ENCODE measurements at places on chromosomes 11 and 22.

DNA sequence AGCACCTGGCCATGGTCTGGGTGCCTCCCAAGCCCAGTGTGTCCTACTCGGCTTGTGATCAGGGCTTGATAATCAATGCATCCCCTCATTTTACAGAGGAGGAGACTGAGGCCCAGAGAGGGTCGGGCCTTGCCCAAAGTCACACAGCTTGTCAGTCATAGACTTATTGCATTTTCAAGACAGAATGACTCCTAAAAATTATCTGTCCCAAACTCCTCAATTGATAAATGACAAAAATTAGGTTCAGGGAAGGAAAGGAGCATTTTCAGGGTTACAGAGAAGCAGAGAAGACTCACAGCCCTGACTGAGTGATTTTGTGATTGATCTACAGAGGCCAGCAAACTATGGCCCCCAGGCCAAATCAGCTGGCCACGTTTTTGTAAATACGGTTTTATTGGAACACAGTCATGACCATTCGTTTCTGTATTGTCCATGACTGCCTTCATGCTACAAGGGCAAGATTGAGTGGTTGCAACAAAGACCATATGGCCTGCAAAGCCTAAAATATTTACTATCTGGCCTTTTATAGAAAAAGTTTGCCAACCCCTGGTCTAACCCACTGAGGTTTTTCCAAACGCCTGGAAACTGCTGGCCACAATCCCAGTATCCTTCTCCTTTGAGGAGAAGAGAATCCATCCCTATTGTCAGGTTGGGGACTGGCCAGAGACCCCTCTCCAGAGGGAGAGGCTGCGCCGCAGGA, 35.1 kb upstream of the NAV2 start:
- DNase-seq: no peak

DNA sequence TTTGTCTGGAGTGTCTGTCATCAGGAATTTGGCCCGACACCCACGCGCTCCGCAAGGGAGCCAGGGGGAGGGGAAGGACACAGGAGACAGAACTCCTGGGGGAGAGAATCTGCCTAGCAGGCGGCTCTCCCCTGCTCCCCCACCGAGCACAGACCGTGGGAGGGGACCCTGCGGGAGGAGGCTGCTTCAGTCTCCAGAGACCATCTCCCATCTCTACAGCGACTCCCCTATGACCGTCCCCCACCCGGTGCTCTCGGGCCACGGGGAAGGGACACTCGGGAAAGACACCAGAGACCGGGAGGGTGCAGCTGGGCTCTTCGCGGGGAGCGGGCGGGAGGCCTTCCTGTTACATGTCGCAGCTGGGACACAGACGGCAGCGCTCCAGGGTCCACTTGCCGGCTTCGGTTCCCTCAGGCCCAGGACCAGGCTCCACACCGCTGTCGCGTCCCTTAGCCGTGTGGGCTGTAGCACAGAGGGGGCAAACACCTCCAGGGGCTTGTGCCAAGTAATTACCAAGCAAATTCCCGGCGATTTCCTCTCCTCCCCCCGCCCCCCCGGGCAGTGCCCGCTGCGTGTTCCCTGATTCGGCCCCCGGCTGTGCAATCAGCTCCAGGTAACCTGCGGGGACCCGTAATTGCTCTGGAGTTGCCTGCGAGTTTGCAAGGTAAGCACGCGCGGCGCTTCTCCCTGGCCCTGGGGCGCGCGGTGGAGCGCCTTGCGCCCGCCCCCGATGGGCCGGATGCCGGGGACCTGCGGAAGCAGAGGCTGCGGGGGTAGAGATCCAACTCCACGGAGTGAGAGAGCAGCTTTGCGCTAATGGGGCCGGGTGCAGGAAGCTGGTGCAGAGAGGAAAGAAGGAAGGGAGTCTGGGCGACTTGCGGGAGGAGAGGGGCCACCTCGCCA, 155.1 kb upstream of the CADM1 start:
- DNase-seq: peak; percentile 69

- no peak for DNase-seq
These were observed 26.9 kb upstream of the TXNRD2 start for GRCh38 chr22:19968450-19968891.

DNA sequence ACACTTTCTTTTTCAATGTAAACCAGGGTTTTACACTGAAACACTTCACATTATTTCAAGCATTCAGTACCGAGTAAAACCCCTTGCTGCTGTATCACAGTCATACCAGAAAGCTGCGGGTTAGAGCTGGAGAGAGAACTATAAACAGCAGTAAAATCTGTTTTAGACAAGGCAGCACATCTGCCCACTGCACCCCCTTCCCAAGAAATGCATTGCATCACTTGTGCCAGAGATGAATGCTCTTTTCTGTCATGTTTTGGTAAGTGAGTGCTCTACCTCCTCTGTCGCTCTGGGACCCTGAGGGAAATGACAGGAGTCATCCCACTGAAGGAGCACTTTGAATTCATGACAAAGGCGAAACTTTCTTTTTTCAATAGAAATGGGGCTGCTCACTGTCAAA, 107.2 kb downstream of the MAML2 start:
- DNase-seq: no peak

DNA sequence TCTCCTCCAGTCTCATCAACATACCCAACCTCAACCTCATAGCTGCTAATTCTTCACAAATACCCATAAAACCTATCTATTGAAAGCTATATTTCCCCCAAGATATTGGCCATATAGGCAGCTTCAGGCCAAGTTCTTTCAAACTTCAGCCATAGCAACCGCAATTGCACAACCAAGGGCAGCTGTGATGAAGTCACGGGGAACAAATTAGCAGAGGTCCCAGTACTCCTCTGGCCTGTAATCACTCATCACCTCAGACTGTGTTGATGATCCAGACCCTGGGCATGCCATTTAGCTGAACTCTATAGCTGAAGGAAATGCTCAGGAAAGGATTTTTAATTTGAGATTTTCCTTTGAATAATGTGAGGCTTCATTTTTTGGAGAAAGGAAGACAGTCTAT, 84.1 kb downstream of the SLC1A2 start:
- DNase-seq: no peak

DNA sequence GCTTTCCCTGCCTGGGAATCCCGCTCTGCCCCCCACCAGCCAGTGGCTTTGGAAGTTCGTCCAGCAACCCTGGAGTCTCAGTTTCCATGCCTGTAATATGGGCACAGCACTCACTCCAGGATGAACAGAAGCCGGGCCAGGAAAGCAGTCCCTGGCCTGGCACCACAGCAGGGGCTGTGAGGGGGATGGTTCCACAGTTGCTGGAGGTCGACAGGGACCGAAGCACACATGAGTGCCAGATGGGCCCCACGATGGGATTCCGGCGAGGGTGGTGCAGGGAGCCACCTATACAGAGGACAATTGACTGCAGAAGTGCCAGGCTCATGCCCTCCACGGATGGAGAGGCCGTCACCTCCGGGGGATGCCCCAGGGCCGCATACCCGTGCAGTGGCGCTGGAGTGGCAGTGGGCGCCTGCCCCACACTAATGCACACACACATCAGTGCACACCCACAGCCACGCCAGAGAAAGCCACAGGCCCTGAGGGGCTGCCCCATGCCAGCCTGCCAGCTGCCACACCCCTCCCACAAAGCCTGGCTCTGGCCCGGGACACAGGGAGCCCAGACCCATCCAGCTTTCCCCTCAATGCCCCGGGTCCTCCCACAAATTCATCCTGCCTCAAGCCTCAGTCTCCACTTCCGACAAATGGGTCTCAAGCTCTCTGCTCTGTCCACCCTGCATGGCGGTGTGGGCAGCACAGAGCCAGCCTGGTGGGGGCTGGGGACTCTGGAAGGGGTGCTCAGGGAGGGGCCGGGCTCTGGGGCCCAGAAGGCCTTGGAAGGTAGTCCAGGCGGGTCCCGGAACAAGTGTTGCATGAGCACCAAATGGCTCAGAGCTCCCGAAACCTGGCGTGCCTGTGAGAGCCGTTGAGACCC, 9.7 kb downstream of the ASCL2 start:
- DNase-seq: no peak

DNA sequence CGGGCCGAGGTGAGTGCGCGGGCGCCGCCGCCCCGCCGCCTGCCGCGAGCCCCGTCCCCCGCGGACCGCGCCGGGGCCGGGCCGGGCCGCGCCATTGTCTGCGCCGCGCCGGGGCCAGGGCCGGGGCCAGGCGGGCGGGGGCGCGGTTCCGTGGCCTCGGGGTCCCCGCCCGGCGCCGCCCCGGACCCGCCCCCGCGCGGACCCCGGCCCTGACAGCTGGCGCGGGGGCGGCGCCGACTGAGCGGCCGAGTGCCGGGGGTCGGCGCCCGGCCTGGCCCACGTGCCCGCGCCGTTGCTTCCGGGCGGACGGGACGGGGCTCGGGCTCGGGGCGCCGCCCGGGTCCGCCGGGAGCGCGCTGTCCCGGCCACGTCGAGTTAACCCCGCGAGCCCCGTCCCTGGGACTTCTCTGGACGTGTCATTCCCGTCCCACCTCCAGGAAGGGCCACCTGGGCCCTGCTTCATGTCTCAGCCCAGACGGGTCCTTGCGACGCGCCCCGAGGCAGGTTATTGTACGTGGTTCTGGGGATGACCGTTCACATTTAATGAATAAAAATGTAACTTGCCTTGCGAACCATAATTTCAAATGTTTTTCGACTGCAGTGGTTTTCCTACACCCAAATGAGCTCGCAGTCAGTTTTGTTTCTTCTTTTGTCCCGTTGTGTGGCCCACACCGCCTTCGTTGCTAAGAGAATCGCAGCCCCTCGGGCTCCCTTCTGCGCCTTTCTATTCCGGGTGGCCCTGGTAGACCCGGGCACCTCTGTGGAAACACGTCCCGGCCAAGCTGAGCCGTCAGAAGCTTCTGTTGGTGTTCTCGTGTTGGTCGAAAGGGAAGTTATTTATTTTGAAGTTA, 562 bp downstream of the ZBED4 start:
- DNase-seq: peak; percentile 12

DNA sequence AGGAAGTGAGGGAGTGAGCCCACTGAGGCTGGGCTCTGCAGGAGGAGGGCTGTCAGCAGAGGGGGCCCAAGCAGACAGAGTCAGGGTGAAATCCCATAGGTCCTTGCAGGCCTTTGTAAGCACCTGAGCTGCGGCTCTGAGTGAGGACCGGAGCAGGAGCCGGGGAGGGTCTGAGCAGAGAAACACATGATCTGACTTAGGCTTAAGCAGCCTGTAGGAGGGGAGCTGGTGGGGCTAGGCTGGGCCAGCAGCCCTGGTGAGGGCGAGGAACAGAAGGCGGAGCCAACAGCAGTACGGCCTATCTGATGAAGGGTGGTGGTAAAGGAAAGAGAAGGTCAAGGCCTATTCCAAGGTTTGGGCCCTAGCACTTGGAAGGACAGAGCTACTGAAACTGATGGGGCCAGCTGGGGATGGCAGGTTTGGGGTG, 26.9 kb upstream of the CBX7 start:
- DNase-seq: no peak

GRCh38 chr11:127376301-127376700, 375.7 kb upstream of the KIRREL3 start:
- DNase-seq: no peak

DNA sequence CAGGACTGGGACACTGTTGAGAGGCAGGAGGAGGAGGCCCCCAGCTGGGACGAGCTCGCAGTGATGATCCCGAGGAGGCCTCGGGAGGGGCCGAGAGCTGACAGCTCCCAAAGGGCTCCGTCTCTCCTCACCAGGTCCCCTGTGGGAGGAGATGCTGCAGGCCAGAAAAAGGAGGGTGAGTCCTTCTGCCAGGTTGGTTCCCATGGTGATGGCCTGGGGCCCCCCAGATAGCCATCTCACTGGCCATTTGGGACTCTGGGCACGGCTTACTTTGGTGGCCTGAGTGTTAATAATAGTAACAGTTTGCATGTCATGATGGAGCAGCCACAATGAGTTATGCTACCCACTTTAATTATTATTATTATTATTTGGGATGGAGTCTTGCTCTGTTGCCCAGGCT, 18.9 kb downstream of the TRIOBP start:
- DNase-seq: no peak

DNA sequence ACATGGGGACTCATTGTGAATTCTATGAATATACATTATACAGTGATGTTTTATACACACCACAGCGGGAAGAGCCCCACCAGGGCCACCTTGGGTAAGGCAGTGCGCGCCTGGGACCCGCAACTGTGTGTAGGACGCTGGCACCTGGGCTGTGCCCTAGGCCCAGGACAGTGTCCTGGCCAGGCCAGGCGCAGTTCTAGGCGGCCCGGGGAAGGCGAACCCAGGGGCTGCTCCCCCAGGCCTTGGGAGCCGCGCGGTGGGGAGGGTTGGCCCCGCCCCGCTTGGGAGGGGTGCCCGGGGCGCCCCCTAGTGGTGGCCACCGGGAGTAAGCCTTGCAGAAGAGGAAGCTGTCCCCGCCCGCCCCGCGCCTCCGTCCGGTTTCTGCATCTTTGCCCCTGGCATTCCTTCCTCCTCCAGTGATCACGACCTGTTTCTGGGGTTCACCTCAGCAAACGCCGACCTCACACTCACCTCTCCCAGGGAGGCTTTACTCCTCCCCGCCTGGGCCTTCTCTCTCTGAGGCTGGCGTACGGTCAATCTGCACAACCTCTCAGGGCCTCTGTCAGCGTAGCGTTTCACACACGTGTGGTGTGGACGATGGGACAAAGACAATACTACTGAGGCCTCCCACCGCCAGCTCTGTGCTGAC, 9.5 kb upstream of the EHD1 start:
- DNase-seq: peak; percentile 86

DNA sequence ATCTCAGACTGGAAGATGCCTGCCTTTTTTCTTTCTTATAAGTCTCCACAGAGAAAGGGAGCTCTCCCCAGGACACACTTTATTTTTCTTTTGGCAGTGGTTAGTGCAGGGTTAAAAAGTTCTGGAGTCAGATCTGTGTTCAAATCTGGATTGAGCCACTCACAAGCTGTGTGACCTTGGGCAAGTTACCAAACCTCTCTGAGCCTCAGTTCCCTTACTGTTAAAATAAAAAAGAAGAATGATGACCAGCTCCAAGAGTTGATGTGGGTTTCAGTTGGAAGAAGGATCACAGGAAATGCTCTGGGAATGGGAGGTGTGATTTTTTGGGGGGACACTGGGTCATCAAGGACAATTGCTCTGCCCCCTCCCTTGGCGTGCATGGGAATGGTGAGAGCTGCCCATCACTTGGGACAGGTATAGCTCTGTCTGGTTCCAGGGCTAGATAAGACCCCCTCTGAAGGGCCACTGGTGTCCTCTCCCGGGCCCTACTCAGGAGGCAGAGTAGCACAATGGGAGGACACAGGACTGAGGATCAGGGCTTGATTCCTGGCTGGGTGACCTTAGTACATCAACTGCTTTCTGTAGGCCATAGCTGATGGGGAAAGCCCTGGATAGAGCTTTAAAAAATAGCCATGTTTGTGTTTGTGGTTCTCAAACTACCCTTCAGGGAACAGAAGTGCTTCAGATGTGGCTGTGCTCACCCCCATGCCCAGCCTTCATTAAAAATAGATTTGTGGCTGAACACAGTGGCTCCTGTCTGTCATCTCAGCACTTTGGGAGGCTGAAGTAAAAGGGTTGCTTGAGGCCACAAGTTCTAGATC, 228.3 kb downstream of the MIAT start:
- no peak for DNase-seq
